ENCODE measurements at places on chromosomes 13 and 19.
A peak's percentile ranks its signal among the peaks of the same experiment; 100 is the strongest.

- DNase-seq, result no peak
Measured at GRCh38 chr13:40570930-40571329, 95.5 kb downstream of the FOXO1 start.

- no peak for DNase-seq
Measured at GRCh38 chr19:4173479-4174212, 8.7 kb downstream of the SIRT6 start.

DNA sequence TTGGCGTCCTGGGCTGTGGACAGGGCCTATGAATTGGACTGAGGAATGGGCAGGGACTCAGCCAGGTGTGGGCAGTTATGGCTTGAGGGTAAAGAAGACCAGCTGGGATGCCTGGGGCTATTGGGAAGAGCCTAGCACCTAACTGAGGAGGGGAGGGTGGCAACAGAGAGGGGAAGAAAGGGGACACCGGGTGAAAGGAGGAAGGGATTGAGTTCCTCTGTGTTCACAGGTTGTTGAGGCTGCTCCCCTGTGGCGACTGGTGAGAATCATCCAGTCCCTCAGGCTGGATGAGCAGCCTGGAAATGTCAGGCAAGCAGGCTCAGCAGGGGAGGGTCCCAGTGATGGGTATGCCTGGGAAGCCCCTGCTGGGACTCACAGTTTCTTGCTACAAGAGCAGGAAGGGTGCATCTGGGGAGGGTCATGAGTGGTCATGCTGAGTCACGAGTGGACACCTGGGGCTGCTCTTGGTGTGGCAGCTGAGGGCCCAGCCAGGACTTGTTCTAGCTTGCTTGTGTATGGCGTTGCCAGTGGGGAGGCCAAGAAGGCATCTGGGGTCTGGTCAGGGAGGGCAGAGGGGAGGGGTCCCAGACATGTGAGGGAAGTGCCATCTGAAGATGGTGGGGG lies 1.4 kb downstream of the ZNF324 start:
- DNase-seq, result no peak

- no peak for DNase-seq
Measured at GRCh38 chr13:112446347-112446861, 70.2 kb downstream of the SPACA7 start.

- no peak for DNase-seq
Measured at GRCh38 chr19:51127755-51128154, 3.0 kb downstream of the SIGLEC9 start.

DNA sequence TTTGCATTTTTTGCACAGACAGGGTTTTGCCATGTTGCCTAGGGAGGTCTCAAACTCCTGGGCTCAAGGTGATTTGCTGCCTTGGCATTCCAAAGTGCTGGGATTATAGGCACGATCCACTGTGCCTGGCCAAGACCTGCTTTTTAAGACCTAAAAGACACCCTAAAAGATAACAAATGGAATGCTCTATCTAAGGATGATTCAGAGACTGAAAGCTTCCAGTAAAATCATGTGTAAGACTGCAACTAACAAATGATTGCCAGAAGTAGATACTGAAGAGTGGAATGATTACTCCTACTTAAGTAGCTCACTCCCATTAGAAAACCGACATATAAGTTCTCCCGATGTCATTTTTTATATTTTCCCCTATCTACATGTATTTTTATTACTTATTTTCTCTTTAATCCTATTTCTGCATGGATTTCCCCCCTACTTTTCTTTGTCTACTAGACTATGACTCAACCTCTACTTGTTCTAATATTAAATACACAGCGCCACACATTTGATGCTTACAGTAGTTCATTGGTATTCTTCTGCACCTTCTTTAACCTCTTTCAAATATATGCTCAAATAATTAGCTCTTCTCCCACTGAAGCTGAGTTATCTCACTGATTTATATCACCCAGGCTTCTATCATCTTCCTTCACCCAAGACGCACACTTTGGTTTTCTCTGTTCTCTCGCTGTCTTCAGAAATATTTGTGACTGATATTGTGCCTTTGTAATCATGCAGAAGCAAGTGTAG lies 32.2 kb upstream of the KLF12 start:
- no peak for DNase-seq

DNA sequence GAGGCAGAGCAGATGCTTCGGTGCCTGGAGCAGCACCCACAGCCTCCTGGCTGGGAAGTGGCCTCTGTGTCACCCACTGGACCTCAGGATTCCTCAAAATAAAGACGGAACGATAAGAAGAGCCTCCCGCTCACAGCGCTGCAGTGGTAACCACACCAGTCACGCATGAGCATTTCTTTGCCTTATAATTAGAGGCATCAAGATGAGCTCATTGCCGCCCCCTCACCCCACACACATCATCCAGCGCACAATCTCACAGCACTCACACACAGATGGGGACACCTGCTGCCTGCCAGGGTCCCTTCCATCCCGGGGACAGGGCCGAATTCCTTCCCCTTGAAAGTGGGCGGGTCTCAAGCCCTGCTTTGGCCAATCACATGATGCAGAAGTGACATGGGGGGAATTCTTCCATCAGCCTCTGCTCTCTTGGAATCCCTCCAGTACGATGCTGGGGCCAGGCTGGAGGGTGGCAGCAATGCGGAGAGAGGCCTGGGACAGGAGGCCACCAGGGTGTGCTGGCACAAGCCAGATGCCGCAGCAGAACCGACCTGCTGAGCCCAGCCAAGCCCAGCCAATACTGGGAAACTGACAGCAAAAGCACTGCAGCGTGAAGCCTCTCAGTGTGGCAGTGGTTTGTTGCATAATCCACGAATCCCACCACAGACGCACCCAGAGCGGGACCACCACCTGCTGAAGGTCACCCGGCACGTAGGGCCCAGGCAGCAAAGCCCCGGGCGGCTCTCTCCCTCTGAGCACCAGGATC lies 16.0 kb downstream of the PIP5K1C start:
- no peak for DNase-seq

- peak; percentile 10 for DNase-seq
Measured at GRCh38 chr13:35475960-35476943, at the start of gene MAB21L1. Gene MAB21L1, minus strand, starts transcription at chr13:35476689. Its CDS starts 551 bp downstream, at chr13:35476138.

DNA sequence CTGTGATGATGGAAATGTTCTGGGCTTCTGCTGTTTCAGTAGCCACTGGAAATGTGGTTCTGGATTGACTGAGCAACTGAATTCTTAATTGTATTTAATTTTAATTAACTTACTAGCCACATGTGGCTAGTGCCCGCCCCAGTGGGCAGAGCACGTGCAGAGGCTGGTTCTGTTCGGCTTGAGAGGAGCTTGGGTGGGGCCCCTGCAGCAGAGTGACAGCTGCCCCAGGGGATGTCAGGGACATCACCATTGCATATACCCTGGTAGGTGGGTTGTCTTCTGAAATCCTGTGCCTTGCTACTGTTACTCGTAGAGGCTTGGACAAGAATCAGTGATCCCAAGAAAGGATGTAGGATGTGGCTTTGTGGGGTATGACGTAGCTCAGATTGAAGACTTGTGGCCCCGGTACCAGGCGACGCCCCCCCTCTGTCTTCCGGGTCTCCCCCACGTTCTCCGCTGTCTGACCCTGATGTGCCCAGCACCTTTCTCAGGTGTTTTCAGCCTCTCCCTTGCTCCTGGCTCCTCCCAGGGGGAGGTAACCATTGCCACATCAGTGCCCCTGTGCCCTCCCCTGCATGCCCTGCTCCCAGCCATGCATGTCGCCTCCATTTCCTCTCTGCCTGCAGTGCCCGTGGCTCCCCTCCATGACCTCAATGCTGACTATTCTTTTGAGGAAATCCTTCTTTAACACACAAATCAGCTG lies 102.6 kb upstream of the RNF113B start:
- peak; percentile 19 for DNase-seq

All from natural killer cell (primary cell).